Neural progenitor cell (in vitro differentiated cells): ENCODE measurements at places on chromosomes 16 and 17.

DNA sequence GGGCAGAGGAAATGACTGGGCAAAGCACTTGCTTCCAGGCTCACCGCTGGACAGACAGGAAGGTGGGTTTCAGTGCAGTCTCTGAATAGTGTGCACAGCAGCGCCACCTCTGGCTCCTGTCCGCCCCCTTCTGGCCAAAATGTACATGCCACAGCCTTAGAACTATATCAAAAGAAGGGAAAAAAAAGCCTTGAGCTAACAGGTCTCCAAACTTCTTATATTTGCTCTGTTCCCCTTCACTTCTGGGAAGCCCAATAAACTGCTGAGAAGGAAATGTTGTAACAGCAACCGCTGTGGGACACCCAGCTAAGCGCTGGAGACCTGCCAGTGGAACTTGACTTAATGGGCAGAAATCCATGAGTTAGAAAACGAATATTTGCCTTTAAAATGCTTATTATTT is 17.5 kb downstream of the COG7 start:
- peak; percentile 79 for DNase-seq

DNA sequence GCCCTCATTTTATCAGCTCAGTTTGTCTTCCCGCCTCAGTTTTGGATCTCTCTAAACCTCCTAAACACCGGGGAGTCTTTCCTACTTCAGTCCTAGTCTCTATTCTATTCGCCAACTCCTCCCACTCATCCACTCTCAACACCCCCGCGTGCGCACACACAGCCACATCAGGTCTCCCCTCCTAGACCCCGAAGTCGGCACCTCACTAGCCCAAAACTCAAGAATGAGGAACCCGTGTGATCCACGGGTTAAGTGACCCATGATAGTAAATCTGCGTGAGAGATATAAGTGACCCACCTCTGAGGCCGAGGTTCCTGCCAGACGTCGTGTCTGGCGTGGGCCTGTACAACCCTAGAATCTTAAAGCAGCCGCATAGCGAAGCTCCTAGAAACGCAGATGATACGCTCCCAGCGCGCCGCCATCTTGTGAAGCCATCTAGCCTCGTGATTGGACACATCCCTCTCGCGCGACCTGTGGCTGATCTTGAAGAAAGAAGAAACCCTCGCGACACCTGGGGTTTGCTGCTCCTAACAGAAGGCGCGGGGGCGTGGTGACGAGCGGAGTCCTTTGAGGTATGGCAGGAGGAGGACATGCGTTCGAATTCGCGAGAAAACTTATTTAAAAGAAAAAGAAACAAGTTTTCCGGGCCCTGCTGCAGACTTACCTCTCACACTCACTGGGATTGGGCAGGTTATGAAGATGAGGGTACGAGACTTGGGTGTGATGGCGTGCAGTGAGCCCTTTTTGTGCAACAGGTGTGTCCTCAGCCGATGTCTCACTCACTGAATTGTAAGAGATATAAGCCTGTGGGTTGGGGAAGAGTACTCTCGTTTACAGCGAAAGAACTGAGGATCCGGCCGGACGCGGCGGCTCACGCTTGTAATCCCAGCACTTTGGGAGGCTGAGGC is at the start of gene METTL16:
Gene METTL16, minus strand, starts transcription at position 427 of the 908 bp plus-strand sequence. CDS start 9,557 bp downstream, outside the sequence.
- peak; percentile 100 for DNase-seq

- no peak for DNase-seq
Observed at GRCh38 chr16:4606354-4606753, 8.3 kb downstream of the UBALD1 start.

DNA sequence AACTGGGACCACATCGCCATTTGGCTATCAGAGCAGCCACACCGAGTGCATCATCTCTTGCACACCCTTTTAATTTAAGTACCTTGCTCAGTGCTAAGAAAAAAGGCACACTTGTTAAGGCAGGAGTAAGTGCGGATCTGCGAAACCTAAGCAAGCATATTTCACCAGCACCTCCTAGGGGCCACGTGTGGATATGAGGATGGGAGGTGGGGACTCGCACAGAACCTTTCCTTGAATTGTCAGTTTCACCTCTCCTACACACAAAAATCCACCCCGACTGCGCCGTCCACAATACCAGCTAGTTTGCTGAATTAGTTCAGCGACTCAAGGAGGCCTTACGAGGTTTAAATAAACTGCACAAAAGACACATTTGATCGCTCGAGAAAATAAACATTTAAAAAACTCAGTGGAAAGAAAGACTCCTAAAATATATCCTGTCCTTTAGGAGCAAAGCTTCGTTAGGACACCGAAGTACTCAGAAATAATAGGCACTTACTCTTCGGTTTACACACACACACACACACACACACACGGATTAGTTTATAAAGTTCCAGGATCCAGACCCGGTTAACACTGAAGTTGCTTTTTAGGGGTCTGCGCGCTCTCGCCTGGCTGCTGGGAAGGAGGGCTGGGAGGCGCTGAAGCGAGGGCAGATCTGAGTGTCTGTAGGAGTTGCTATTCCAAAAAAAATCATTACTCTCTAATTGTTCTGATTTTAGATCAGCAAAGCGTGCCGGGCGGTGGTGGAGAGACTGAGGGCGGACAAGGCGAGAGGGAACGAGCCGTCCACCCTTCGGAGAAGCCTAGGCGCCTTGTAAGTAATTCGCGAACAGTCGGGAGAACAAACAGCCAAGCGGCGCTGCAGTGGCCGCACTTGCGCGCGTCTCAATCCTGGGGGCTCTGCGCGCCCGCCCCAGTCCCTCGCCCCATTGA is 1.0 kb upstream of the KCNJ2 start:
- DNase-seq: peak; percentile 79

DNA sequence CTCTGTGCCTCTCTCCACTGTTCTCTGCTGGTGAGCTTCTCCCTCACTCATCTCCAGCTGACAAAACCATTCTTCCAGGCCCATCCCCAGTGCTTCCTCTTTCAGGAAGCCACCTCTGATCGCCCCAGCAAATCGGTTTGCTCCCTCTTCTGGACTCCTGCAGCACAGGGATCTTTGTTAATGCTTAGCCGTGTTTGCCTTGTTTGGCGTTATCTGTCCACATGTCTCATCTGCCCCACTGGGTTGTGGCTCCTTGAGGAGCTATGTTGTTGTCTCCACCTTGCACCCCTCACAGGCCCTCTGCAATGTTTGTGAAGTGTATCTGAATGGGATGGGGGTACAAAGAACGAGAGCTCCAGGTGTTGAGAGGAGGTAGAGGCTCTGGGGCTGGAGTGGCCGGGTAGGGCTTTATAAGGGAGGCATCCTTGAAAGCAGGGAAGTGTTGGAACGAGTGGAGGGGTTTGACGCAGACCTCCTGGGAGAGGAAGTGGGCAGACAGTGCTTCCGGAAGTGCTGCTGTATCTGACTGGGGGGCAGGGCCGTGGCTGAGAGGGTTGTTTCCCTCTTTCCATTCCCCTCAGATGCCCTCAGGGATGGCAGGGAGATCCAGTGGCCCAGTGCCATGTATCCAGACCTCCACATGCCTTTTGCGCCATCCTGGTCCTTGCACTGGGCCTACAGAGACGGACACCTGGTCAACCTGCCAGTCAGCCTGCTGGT is 27.8 kb downstream of the CASKIN2 start:
- no peak for DNase-seq

GRCh38 chr17:81482673-81483072 is 29.9 kb downstream of the ACTG1 start:
- no peak for DNase-seq

GRCh38 chr16:1789643-1790045 is 3.9 kb downstream of the IGFALS start:
- no peak for DNase-seq
